ENCODE measurements at places on chromosomes 6 and 20. TPM values are rescaled to one million over a fixed set of nuclear protein-coding genes. Genes with fewer than 3 reads are reported as not detected.
A peak's percentile ranks its signal among the peaks of the same experiment; 100 is the strongest.

- no peaks in the 10 kb centered on the region for H3K36me3 ChIP-seq
- no peak for DNase-seq
- H3K27me3 ChIP-seq = peaks cover 2% of the 10 kb centered on the region
- no peaks in the 10 kb centered on the region for H3K4me1 ChIP-seq
Measured at GRCh38 chr6:133568970-133569889, 319.7 kb upstream of the TCF21 start.

The FAM83C gene
- not detected for polyA plus RNA-seq

The ANKRD66 gene
- not detected for polyA plus RNA-seq

- peaks cover 47% of the 10 kb centered on the region for H3K4me1 ChIP-seq
- peak overlapping the region; percentile 78 for H3K27ac ChIP-seq
- no peak overlapping the region for H3K4me3 ChIP-seq
- peak; percentile 95 for DNase-seq
Measured at GRCh38 chr6:137846772-137847313, 20.2 kb upstream of the TNFAIP3 start.

DNA sequence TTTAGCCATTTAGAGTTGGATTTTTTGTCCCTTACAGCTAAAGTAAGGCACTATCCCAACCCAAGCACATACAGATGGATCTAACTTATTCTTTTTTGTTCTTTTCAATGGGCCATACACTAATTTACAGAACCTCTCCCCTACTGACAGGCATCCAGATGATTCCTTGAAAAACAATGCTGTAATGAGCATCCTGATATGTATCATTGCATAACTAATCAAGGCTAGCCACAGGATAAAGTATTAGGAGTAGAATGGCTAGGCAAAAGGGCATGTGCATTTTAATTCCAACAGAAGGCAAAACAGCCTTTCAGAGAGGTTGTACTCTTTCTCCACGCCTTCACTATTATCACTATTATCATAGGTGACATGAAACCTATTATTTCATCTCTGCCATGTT is 54.1 kb downstream of the ELOVL5 start:
- H3K27me3 ChIP-seq = no peaks in the 10 kb centered on the region
- peaks cover 25% of the 10 kb centered on the region for H3K36me3 ChIP-seq
- H3K4me1 ChIP-seq = no peaks in the 10 kb centered on the region
- no peak overlapping the region for H3K4me3 ChIP-seq
- DNase-seq = no peak

GRCh38 chr6:327538-328116 is 35.3 kb downstream of the DUSP22 start:
- H3K36me3 ChIP-seq = peaks cover 20% of the 10 kb centered on the region
- H3K27ac ChIP-seq = no peak overlapping the region
- H3K4me3 ChIP-seq = no peak overlapping the region

DNA sequence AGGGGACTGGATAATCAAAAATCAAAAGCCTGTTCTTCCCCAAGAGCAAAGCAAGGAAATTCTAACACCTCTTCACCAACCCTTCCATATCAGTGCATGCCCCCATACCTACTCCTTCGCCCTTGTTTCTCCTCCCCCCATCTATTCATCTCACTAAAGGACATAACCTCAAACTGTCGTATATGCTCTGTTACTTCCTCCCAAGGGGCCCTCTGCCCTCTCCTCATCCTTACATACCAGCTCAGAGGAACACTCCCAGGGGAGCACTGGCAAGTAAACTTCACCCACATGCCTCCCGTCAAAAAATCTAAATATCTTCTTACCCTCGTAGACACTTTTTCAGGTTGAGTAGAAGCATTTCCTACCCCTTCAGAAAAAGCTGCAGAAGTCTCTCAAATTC is 9.4 kb upstream of the ADTRP start:
- no peaks in the 10 kb centered on the region for H3K36me3 ChIP-seq
- no peak overlapping the region for H3K4me3 ChIP-seq
- no peak for DNase-seq
- no peak overlapping the region for H3K27ac ChIP-seq
- H3K27me3 ChIP-seq = no peaks in the 10 kb centered on the region

- H3K27ac ChIP-seq = no peak overlapping the region
- peaks cover 5% of the 10 kb centered on the region for H3K27me3 ChIP-seq
- DNase-seq = no peak
- H3K4me1 ChIP-seq = no peaks in the 10 kb centered on the region
Measured at GRCh38 chr6:32424589-32425300, 14.9 kb upstream of the HLA-DRA start.

DNA sequence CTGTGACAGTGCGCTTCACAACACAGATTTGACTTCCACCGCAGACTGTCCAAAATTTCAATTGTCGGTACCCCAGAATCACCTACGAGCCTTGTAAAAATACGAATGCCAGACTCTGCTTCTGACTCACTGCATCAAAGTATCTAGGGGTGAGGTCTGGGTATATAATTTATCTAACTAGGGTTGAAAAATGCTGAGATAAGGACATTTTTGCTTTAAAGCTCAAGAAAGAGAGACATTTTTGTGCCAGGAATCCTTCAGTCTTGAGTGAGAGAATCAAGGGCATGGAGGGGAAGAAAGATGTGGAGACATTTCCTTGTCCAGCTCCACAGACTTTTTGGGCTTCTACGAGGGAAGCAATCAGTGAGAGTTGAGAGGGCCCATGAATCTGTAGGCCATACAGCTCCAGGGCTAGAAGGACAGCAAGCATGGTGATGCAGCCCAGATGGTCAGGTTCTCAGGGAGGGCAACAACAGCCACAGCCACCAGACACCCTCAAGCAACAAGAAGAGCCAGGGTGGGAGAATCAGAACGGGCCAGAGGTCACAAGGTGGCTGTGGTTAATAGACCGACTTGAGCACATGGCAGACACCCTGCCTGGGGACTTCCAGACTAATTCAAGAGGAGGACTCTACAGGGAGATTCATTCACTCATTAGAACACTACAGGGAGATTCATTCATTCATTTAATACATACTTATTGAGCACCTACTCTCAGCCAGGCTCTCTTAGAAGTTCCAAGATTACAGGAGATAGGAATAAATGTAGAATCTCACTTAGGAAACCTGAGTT is 211.1 kb upstream of the PRDM1 start:
- DNase-seq = no peak
- no peaks in the 10 kb centered on the region for H3K36me3 ChIP-seq
- no peak overlapping the region for H3K27ac ChIP-seq
- no peaks in the 10 kb centered on the region for H3K27me3 ChIP-seq
- peaks cover 59% of the 10 kb centered on the region for H3K4me1 ChIP-seq

GRCh38 chr6:4394786-4395185 is 259.4 kb upstream of the ECI2 start:
- peaks cover 3% of the 10 kb centered on the region for H3K4me1 ChIP-seq
- no peaks in the 10 kb centered on the region for H3K27me3 ChIP-seq
- no peak overlapping the region for H3K4me3 ChIP-seq
- no peak for DNase-seq
- H3K27ac ChIP-seq = no peak overlapping the region

GRCh38 chr6:37099442-37099841 is 70.5 kb upstream of the PIM1 start:
- H3K36me3 ChIP-seq = no peaks in the 10 kb centered on the region
- DNase-seq = peak; percentile 87
- H3K4me3 ChIP-seq = no peak overlapping the region
- H3K27ac ChIP-seq = peak overlapping the region; percentile 66

DNA sequence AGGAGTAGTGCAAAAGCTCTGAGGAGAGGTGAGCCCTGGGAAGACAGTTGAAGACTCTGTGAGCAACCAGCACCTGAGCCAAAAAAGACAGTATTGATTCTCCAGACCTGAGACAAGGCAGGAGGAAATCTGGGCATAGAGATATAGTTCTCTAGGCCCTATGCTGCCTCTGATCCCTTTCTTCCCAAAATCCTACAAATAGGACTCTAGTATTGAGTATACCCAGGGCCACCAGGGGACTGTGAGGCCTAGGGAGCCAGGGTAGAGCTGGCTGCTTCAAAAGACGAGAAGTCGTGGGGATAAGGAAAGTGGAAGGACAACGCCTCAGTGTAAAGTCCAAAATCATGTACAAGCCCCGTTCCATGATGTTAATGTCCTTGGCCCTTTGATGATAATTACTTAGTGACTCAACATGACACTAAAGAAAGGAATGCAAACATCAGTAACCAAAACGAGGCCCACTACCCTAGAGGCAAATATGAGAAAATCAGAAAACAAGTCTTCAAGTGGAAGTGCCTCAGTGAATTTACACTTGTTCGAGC is 197.3 kb upstream of the PROKR2 start:
- H3K27me3 ChIP-seq = no peaks in the 10 kb centered on the region
- no peak overlapping the region for H3K4me3 ChIP-seq
- no peaks in the 10 kb centered on the region for H3K4me1 ChIP-seq
- H3K36me3 ChIP-seq = no peaks in the 10 kb centered on the region
- H3K27ac ChIP-seq = no peak overlapping the region
- no peak for DNase-seq

The FHL5 gene
- not detected for polyA plus RNA-seq

- H3K36me3 ChIP-seq = peaks cover 56% of the 10 kb centered on the region
- H3K4me1 ChIP-seq = peaks cover 6% of the 10 kb centered on the region
- H3K27ac ChIP-seq = no peak overlapping the region
- H3K4me3 ChIP-seq = no peak overlapping the region
Measured at GRCh38 chr20:49872056-49872455, 43.3 kb downstream of the SPATA2 start.

DNA sequence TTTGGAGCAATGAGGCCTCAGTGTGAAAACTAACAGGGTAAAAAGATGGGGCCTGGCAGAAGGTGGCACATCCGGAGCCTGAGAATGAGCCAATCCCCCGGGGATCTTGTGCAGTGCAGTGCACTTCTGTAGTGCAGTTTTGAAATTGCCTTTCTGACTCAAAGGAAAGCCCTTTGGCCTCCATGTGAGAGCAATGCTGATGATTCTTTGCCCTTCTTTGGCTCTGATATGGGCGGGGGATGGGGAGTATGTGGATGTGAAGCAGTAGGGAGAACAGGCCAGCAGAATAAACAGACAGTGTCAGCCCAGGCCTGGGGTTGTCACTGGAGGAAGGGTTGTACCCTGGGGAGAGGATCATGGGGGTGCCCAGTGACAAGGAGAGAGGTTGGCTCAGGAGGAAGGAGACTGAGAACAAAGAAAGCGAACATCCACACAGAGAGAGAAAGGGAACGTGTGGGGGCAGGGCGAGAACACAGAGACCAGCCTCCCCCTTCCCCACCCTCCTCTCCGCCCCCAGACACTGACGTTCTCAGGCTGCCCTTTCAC is 351.2 kb downstream of the CDC5L start:
- H3K27ac ChIP-seq = no peak overlapping the region
- H3K36me3 ChIP-seq = no peaks in the 10 kb centered on the region
- H3K27me3 ChIP-seq = no peaks in the 10 kb centered on the region
- no peaks in the 10 kb centered on the region for H3K4me1 ChIP-seq
- DNase-seq = no peak

DNA sequence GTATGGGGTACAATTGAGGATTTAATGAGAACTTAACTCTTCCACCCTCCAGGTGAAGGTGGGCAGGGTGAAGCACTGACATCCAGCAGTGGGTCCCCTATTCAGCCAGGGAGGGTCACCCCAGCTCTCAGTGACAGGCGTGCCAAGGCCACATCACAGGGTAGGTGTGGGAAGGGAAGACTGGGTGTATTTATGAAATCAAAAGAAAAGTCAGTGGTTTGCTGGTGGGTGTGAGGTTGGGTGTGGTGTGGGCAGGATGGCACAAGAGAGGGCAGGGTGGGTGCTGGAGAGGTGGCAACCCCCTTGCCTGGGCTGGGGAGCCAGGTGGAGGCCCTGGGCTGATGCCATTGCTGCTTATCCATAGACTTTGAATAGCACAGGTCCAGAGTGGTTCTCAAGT is 16.6 kb downstream of the SYNDIG1 start:
- H3K4me1 ChIP-seq = no peaks in the 10 kb centered on the region
- H3K27me3 ChIP-seq = no peaks in the 10 kb centered on the region
- DNase-seq = no peak
- no peak overlapping the region for H3K27ac ChIP-seq
- H3K4me3 ChIP-seq = no peak overlapping the region

- no peak overlapping the region for H3K27ac ChIP-seq
- no peaks in the 10 kb centered on the region for H3K36me3 ChIP-seq
- no peak for DNase-seq
- H3K27me3 ChIP-seq = no peaks in the 10 kb centered on the region
Measured at GRCh38 chr6:15945593-15946159, 183.2 kb upstream of the MYLIP start.

DNA sequence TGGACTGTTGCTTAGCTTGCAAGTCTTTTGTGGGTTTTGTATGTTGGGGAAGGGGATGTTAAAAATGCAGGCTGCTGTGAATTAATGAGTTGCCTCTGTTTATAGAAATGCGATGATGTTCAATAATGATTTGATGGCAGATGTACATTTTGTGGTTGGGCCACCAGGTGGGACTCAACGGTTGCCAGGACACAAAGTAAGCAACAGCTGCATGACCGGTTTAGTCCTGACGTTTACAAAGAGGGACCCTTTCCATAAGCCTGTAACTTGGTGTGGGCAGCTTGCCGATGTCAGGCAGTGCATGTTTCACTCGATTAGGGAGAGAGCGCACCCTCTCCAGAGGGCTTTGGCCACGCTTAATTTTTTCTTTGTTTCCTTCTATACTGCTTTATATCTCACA is 1.3 kb downstream of the BTBD3 start:
- no peaks in the 10 kb centered on the region for H3K4me1 ChIP-seq
- peaks cover 3% of the 10 kb centered on the region for H3K36me3 ChIP-seq
- no peak overlapping the region for H3K27ac ChIP-seq
- H3K27me3 ChIP-seq = no peaks in the 10 kb centered on the region
- DNase-seq = no peak

GRCh38 chr20:6954219-6954618 is 186.7 kb downstream of the BMP2 start:
- H3K4me3 ChIP-seq = no peak overlapping the region
- H3K27me3 ChIP-seq = no peaks in the 10 kb centered on the region
- no peak overlapping the region for H3K27ac ChIP-seq
- no peaks in the 10 kb centered on the region for H3K36me3 ChIP-seq
- peaks cover 25% of the 10 kb centered on the region for H3K4me1 ChIP-seq

- no peaks in the 10 kb centered on the region for H3K4me1 ChIP-seq
- H3K4me3 ChIP-seq = no peak overlapping the region
- H3K36me3 ChIP-seq = no peaks in the 10 kb centered on the region
- H3K27me3 ChIP-seq = no peaks in the 10 kb centered on the region
- no peak overlapping the region for H3K27ac ChIP-seq
Measured at GRCh38 chr6:11921017-11921438, 91.1 kb upstream of the HIVEP1 start.

The KCNK16 gene
- polyA plus RNA-seq = not detected

DNA sequence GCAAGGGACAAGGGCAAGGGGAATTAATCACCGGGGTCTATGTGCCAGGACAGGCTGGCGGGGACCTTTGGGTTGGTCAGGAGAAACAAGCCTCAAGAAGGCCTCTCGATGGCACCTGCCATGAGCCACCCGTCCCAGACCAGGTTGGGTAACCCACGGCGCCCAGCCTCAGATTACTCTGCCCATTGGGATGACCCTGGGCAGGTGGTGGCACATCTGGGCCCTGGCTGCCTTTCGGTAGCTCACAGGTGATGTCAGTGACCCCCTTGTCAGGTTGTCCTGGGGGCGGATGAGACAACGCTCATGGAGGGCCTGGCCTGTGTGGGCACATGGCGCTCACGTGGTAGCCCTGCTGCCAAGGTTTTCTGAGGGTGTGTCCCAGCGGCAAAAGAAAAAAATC is 152.2 kb downstream of the SYCP2 start:
- no peak for DNase-seq
- peaks cover 9% of the 10 kb centered on the region for H3K4me1 ChIP-seq
- no peaks in the 10 kb centered on the region for H3K36me3 ChIP-seq
- no peak overlapping the region for H3K27ac ChIP-seq
- H3K4me3 ChIP-seq = no peak overlapping the region
- no peaks in the 10 kb centered on the region for H3K27me3 ChIP-seq

GRCh38 chr6:16338577-16339264 is 100.3 kb downstream of the GMPR start:
- DNase-seq = no peak
- no peaks in the 10 kb centered on the region for H3K36me3 ChIP-seq
- no peak overlapping the region for H3K27ac ChIP-seq
- H3K4me3 ChIP-seq = no peak overlapping the region

The IMPG1 gene
- polyA plus RNA-seq = not detected
